ENCODE measurements at places on chromosomes 6 and 20.

- DNase-seq: no peak
These were observed 30.5 kb downstream of the SLC22A23 start for GRCh38 chr6:3426091-3426926.

DNA sequence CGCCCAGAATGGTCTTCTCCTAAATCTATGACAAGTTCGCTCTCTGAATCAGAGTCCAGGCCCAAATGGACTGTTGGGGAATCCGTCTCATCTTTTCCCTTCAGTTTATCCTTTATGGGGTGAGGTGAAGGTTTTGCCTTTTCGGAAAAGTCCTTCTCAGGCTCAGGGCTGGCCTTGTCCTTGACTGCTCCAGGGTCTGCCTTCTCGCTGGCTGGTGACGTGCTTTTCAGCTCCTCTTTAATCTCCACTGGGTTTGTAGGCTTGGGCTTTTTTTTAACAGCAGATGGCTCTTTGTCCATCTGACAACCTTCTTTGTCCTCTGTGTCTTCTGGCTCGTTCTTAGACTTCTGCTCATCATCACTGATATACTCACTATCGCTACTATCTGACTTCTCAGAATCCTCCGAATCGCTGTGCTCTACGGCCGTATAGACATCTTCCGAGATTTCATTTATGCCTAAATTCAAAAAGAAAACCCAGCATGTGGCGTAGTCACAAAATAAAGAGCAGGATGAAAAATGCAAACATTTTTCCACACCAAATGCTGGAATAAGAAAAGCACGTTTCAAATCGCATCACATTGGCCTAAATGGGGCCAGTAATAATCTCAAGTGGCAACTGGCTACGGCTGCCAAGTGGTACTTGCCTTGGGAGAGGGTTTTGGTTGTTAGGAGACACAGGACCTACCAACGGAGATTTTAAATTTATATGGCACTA is 110.3 kb downstream of the ZMYND8 start:
- no peak for DNase-seq

GRCh38 chr6:10315658-10316372 is 99.1 kb downstream of the TFAP2A start:
- no peak for DNase-seq

- no peak for DNase-seq
These were observed 20.9 kb downstream of the TAGAP start for GRCh38 chr6:159023893-159024292.

GRCh38 chr6:39688494-39688893 is 36.7 kb downstream of the KIF6 start:
- no peak for DNase-seq

- DNase-seq: no peak
These were observed 12.1 kb downstream of the BPIFB3 start for GRCh38 chr20:33065785-33066184.

DNA sequence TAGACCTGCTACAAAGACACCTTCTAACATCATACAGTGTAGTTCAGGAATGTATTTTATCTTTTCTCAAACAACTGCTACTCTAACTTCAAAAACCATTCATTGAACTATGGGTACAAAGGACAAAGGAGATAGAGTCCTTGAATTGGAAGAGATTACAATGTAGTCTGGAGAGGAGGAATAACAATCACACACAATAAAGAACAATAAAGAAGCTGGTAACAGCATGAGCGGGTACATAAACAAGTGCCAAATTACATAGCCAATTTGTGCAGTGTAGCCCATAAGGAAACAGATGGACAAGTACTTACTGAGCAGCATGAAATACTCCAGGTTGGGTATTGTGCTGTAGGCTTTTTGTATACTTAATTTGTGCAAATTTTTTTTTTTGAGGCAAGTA is 44.3 kb downstream of the OSTM1 start:
- DNase-seq: no peak

GRCh38 chr20:53878262-53879047 is 191.9 kb downstream of the BCAS1 start:
- DNase-seq: no peak

- DNase-seq: no peak
These were observed 97.4 kb downstream of the SASH1 start for GRCh38 chr6:148440016-148440415.

DNA sequence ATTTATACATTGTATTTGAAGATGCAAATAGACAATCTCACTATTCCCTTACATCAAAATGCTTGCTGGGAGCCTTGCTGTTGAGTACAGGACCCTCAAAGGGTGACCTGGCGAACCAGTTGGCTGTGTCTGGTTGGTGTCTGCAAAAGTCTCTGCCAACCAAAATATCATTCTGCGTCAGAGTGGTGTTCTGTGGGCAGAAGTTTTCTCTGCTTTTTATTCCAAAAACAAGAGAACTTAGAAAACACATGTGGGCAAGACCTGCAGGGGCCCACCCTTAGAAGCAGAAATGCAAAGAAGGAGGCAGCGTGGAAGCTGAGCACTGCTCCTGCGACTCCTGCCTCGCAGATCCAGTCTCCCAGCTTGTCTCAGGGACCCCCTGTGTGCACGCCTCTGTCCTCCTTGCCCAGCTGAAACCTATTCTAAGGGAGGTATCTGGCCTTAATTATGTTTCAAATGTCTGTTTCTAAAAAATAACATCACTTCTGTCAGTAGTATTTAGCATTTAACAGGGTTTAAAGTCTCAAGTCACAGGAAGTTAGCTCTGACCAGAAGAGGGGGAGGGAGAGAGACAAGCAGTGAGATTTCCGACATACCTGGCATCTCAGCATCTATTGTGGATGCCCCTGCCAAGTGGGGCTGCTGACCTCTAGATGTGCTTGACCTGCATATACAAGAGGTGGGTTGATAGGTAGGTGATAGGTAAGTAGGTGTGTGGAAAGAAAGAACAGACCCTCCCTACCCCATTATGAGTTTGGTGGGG is 101.3 kb downstream of the SASH1 start:
- DNase-seq: no peak

DNA sequence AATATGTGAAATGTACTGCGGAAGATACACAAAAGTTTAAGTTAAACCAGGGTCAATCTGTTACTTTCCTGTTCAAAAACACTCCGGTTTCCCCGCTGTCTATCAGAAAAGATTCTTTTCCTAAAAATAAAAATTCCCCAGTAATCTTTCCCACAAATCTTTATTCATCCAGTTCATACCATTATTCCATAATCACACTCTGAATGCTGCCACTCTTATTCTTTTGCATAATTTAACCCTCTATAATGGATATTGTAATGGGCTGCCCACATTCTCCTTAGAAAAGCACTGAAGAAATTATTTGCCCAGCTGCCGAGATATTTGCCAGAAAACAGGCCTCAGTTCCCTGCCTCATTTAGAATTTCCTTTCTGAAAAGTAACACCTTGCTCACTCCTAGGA is 68.6 kb downstream of the EPHA7 start:
- DNase-seq: no peak

DNA sequence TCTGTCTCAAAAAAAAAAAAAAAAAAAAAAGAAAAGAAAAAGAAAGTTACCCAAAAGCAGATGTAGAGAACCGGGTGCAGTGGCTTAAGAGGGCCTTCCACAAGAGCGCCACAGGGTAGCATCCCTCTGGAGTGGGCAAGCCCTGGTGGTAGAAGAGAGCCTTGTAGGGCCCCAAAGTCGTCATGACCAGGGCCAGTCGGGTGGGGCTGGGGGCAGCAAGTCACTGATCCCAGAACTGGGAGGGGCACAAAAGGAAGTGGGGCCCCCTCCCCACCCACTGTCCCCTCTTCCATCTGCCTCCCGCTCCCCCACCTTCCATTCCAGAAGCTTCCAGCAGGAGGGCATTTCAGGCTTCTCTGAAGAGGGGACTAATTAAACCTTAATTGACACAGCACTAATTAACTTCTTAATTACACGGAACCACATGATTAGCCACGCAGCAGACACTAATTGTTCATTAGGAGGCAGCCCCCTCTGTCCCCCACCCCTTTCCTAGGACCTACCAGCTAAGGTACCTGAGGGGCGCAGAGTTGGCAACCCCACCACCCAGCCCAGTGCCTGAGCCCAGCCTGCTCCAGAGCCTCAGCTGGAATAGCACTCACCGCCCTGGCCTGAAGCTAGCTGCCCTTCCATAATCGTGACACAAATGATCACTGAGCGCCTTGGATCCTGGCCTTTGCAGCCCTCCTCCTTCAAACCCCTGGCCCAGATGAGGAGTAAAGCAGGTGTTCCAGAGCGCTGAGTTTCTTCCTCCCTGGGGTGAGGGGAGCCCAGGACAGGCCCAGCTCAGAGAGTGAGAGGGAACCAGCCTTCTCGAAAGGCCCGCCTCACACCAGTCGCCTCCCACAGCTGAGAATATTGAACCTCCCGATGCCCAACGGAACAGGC is 34.8 kb downstream of the MDFI start:
- no peak for DNase-seq

- no peak for DNase-seq
These were observed 119.2 kb downstream of the SYCP2 start for GRCh38 chr20:59813948-59814839.

DNA sequence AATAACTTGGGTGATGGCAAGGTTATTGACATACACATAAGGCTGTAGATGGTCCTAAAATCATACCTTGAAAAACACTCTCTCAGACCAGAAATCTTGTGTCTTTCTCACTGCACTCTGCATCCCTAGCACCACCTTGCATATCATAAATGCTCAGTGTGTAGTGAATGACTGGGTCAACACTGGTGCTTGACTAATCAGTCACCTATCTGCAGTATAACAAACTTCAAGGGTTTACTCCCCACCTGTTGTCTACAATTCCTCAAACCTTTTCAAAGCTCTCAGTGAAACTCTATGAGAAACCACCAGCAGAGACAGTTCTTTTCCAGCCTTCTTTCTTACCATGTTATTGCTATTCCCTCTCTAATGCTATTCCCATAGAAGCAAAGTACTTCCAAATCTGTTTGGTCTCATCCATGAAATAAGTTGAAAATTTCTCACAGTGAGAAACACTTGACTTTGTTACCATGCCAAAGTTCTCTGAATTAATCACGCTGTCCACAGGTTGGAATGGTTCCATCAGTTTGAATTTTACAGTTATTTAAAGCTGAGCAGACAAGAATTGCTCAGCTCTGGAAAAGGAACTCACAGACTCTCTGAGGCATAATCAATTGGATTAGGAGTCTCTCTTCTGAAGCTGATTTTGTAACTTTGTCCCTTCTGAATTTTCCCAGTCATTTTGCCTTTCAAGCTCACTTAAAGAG is 104.8 kb upstream of the EYA4 start:
- no peak for DNase-seq

GRCh38 chr20:20839771-20840170 is 127.3 kb upstream of the RALGAPA2 start:
- no peak for DNase-seq

- DNase-seq: no peak
These were observed 181.2 kb downstream of the DTNBP1 start for GRCh38 chr6:15481390-15482291.

DNA sequence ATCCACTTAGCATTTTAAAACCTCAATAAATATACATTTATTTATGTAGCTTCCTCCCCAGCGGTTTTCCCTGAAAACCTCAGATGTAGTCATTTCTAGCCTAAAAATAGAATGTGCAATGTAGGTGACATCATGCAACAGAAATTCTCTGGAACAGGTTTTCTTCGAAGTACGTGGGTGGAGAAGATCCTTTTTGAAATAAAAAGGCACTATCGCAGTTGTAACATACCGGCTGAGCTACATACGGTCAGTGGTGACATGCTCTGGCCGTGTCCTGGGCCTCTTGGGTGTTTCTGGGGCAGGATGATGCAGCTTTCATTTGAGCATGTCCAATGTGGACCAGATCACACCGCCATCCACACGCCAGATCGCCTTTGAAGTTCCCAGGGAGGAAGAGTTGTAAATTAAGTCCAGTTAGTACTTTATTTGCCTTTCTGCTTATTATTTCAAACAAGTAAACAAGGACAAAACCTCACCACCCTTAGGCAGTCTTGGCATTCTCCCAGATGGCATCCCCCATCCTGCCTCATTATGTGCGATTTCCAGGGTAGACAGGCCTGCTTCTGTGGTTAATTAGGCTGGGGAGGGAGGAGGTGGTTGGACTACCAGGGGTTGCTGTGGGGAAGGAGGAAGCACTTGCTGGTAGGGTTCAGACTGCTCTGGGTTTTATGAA is 109.5 kb upstream of the CLDN20 start:
- no peak for DNase-seq

DNA sequence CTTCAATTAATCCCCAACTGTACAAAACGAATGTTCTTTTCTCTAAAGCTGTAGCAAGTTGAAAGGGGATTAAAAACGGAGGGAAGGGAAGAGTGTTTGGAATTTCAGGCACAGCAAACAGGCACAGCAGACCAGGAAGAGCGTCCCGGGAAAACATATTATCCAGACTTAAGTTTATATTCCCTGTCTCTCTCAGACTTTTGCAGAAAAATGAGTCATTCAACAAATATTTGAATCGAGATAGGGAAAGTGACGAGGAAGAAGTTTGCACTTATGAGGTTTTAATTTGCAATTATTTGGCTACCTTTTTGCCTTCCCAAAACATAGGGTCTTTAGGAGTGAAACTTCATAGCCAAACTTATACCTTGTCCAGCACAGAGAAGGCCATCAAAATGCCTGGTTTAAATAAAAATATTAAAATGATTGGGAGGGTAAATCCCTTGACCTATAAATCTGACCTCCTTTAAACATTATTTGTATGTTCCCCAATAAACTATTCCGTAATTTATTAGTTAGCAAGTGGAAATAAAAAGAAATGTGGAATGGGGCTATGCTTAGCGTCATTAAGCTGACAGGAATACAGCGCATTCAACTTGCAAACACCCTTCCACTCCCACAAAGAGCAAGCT is 16.0 kb downstream of the HFE start:
- no peak for DNase-seq

DNA sequence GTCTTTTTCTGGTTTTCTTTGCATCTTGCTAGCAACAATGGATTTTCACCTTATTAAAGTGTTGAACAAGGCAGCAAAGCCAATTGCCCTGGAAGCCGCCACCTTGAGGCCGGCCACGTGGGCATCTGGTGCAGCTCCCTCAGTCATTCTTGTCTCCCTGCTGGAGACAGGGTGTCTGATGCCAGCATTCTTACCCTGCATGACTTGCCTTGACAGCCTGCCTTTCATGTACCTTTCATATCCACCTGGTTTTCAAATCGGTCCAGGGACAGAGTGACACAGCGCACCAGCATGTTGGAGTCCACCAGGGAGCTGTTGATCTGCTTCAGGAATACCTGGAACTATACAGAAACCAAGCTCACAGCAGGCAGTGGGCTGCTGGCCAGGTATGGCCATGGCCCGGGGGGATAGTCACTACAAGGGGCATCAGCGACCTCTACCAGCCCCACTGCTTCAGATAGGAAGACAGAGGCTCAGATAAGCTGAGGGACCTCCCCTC is 49.8 kb downstream of the MYH7B start:
- DNase-seq: no peak

DNA sequence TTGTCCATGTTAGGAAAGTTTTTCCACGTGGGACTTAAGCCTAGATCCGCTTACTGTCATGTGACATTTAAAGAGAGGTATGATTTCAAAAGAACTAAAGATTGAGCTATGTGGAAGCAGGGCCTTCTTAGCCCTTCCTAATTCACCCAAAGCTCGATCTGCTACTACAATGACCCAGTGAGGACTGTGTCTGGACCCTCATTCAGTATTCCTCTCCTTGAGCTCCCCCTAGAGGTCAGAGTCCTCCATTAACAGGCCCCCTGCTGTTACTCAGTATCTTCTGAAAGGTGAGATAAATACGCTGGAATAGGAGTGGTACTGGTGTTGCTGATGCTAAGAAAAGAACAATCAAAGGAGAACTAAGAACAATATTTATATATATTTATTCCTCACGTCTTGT is 414.0 kb downstream of the GJA1 start:
- no peak for DNase-seq

- no peak for DNase-seq
These were observed 3.5 kb upstream of the PANK2 start for GRCh38 chr20:3885715-3886114.

GRCh38 chr6:44674226-44675155 is 287.0 kb downstream of the CDC5L start:
- DNase-seq: no peak

GRCh38 chr20:19840111-19840710 is 82.2 kb downstream of the RIN2 start:
- DNase-seq: no peak

All from T-cell (primary cell).